ENCODE measurements at places on chromosomes 2 and 18. TPM values are rescaled to one million over a fixed set of nuclear protein-coding genes. Genes with fewer than 3 reads are reported as not detected.

The ATP6V1B1 gene
- total RNA-seq, result 1.6 TPM

The SERPINB12 gene
- total RNA-seq, result not detected

The HRH4 gene
- 0.74 TPM for total RNA-seq

The AQP4 gene
- 61.8 TPM for total RNA-seq

The RPRM gene
- total RNA-seq, result not detected

The ST8SIA5 gene
- total RNA-seq, result 0.67 TPM

The LYPD6B gene
- 6.7 TPM for total RNA-seq

DNA sequence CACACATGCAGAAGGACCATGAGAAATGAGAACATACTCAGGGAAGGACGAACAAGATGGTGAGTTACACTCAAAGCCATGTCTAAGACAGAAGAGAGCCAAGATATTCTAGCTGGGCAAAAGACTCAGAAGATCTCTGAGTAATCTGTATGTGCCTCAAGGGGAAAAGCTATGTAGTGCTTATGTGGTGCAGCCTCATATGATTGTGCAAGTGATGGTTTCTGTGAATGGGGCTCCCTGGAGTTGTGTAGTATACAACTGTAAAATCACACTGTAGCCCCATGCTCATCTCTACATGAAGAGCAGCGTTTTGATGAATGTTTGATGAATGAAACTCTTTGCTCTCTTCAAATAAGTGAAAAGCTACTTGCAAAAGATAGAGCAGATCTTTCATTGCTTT is 57.5 kb downstream of the OSR1 start:
- no peak for DNase-seq

GRCh38 chr2:164091673-164092072 is 355.9 kb upstream of the FIGN start:
- no peak for DNase-seq

GRCh38 chr2:212991120-212991519 is 160.3 kb downstream of the IKZF2 start:
- no peak for DNase-seq

DNA sequence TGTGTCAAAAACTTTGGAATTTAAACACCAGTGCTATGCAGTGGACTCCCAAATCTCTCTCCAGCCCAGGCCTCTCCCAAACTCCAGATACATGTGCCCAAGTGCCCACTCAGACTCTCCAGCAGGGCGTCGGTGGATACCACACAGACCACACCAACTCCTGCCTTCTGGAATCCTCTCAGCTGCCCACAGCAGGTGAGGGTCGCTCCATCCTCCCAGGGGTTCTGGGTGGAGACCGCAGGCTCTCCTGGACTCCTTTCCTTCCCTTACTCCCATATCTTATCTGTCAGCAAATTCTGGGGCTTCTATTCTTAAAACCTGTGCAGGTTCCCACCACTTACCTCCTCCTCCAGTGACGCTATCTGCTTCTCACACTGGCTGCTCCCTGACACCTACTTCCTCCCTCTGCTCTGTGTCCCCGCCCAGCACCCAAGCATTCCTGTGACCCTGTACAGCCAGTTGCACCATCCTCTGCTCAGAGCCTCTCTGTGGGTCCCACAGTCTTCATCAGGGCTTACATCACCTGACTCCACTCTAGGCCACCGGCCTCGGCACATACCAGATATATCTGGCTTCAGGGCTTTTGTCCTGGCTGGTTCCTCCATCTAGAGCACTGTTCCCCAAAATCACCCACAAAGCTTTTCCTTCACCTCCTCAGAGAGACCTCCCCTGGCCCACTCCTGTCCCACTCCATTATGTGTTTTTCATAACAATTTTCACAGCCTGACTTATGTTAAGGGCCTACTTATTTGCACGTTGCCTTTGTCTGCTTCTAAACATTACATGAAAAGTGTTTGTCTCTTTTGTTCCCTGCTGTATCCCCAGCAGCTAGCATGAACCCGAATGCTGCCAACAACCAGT is 2.6 kb upstream of the IMP4 start:
- no peak for DNase-seq

GRCh38 chr2:85449214-85449588 is 30.7 kb downstream of the SH2D6 start:
- DNase-seq, result no peak

GRCh38 chr2:204972606-204973336 is 427.5 kb downstream of the PARD3B start:
- DNase-seq, result no peak

DNA sequence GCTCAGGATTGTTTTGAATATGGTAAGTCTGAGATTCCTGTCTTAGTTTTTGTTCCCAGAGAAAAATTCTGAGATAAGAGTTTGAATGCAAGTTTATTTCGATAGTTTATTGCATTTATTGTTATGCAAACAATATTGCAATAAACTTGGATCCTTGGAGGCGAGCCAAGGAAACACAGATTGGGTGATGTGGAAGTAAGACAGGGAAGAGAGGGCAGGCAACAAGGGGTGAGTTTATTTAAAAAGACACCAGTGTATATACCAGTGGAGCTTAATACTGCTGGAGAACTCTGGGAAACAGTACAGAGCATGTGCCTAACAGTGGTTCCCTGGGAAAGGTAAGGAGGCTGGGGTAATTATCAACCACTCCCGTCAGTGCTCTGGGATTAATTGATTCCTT is 87.5 kb upstream of the NEDD4L start:
- DNase-seq, result no peak

GRCh38 chr18:63564561-63564960 is 22.4 kb downstream of the SERPINB12 start:
- DNase-seq, result no peak

DNA sequence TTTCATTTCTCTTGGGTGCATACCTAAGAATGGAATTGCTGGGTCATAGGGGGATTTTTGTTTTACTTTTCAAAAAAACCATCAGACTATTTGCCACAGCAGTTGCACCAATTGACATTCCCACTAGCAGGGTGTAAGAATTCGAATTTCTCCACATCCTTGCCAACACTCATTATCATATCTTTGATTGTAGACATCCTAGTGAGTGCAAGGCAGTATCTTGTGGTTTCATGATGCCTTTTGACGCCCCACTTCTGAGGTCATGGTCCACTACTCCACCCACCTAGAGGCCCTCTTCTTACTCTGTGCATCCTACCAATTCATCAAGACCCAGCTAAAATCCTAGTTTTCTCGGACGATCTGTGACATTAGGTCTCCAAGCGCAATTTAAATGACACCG is 161.9 kb downstream of the MYO5B start:
- DNase-seq, result no peak

DNA sequence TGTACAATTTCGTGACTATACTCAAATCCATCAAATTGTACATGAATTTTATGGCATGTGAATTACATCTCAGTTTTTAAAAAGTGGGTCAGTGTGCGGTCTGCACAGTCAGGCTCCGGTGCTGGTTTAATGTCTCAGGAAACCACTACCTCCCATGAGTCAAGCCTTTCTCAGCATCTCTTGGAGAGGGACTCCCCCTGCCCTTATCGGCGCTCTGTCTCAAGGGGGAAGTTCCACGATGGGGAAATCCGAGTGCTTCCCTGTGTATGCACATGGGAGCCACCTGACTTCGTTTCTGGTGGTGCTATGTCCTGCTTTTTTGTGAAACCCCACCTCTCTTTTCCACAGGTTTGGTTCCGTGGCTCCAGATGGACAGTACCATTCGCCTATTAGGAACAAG is 72.5 kb downstream of the ACOXL start:
- DNase-seq, result no peak

DNA sequence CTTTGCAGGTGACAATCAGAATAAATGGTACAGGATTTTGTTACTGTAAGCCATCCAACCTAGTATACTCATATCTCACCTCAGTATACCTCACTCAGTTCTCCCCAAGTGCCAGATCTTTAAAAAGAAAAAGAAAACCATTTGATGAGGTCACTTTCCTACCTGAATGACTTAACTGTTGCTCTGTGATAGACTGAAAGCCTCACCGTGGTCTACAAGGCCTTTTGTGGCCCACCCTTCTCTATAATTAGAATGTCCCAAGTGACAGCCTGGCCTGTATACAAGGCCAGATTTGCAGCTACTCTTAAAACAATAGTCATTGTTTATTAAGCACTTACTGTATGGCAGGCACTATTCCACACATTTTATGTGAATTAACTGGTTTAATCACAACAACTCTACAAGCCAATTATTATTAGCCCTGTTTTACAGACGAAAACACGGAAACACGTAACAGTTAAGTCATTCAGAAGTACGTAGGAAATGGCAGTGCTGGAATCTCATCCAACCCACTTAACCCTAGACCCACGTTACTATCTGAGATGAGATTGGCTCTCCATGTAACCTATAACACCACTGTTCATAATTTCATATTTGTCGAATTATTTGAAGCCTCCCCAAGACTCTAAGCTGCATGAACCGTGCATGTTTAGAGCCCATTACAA is 28.3 kb downstream of the PKP4 start:
- no peak for DNase-seq

DNA sequence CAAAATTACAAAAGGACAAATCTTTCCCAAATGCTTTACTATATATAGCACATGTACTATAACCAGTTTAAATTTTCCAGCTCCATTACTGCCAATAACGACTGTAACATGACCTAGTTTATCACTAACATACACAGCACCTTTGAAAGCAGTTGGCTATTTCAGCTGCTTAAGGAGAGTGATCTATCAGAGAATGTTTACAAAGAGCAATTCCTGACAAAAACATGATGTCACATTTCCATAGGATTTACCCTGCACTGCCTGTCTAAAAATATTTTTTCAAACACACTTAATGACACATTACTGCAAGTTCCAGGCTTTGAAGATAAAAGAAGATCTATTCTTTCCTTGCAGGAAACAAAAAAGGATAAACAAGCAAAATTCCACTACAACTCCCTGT is 40.6 kb downstream of the ZNF516 start:
- no peak for DNase-seq

DNA sequence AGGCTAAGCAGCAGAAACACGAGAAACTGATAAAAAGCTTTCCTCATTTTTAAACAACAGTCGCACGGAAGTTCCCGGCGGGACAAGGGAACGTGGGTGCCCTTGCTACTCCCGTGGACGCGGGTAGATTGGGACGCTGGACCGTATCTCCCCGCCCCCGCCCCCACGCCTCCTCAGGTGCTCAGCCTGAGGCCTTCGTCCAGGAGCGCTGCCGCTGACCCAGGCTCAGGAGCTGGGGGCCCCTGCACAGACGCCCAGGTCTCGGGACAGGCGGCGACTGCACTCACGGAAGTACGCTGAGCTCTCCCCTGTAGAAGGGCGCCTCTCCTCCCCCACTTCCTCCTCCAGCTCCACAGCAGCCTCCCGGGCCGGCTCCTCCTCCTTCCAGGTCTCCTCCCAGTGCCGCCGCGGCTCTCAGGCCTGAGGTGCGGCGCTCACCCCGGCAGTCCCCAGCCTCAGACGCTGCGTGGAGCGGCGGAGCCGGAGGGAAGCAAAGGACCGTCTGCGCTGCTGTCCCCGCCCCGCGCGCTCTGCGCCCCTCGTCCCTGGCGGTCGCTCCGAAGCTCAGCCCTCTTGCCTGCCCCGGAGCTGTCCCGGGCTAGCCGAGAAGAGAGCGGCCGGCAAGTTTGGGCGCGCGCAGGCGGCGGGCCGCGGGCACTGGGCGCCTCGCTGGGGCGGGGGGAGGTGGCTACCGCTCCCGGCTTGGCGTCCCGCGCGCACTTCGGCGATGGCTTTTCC is at the start of gene ITGAV:
ITGAV (plus strand) TSS at position 445 of the 738 bp plus-strand sequence; CDS start at position 728, 283 bp downstream.
- peak; percentile 98 for DNase-seq

DNA sequence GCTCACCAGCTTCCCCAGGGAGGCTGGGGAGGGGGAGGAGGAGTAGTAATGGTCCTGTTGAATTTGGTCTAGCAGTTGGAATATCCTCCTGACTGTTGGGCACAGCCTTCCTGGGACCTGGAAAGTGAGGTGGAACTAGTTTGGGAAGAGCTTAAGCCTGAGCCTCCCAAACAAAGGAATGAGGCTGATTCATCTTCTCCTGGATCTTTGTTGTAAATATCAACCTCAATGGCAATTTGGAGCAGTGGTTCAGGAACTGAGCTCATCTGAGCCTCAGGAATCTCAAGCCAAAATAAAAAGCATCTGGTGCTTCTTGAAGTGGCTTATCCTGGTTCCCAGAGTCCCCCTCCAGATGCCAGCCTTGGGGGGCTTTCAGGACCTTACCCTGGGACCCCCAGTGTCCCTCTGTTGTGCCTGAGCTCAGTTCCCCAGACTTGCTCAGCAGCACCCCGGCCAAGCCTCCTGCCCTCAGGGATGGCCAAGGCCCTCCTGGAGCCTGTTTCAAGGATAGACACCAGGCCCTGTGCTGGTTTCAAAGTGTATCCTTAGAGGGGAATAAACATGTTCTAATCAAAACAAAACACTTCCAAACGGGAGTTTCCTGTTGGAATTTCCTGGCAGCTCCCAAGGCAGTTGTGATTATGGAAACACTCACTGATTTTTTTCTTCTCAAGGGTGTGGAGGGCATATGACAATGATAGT is 112.6 kb downstream of the DDX1 start:
- no peak for DNase-seq

DNA sequence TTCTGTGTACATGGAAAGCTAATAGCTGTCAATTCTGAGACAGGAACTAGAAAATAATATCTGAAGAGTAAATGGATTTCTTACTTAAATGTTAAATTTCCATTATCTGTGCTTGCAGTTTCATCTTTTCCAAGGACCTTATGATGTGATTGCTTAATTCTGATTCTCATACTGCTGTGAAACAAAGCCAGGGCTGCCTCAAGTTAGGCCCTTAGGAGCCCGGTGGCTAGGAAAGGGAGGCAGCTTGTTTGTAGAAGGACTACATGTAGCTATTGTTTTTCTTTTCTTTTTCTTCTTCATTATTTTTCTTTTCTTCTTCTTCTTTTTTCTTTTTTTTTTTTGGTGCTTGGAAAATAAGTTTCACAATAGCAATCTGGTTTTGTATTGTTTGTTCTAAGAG is 50.5 kb downstream of the XRCC5 start:
- no peak for DNase-seq

GRCh38 chr2:200471324-200471848 is 38.5 kb downstream of the KCTD18 start:
- DNase-seq, result no peak
